ENCODE measurements at places on chromosomes 7 and 10. TPM values are rescaled to one million over a fixed set of nuclear protein-coding genes. Genes with fewer than 3 reads are reported as not detected.
A peak's percentile ranks its signal among the peaks of the same experiment; 100 is the strongest.

GRCh38 chr7:88311675-88312036 is 5.0 kb upstream of the STEAP4 start:
- H3K27ac ChIP-seq, result no peak overlapping the region
- H3K4me1 ChIP-seq, result peaks cover 1% of the 10 kb centered on the region
- no peaks in the 10 kb centered on the region for H3K36me3 ChIP-seq
- H3K4me3 ChIP-seq, result no peak overlapping the region
- peaks cover 24% of the 10 kb centered on the region for H3K27me3 ChIP-seq
- DNase-seq, result no peak

- H3K4me1 ChIP-seq, result peaks cover 54% of the 10 kb centered on the region
- peak overlapping the region; percentile 91 for H3K27ac ChIP-seq
- peaks cover 7% of the 10 kb centered on the region for H3K36me3 ChIP-seq
Measured at GRCh38 chr10:11403116-11403515, 208.3 kb downstream of the USP6NL start.

DNA sequence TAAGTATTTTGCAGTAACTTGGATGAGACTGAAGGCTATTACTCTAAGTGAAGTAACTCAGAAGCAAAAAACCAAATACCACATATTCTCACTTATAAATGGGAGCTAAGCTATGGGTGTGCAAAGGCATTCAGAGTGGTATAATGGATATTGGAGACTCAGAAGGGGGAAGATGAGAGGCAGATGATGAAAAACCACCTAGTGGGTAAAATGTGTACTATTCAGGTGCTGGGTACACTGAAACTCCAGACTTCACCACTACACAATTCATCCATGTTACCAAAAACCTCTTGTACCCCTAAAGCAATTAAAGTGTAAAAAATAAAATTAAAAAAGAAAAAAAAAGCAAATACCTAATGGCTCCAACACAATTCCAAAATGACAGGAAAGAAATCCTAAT is 351.7 kb downstream of the NXPH1 start:
- no peaks in the 10 kb centered on the region for H3K27me3 ChIP-seq
- no peak overlapping the region for H3K27ac ChIP-seq
- H3K36me3 ChIP-seq, result no peaks in the 10 kb centered on the region
- no peaks in the 10 kb centered on the region for H3K4me1 ChIP-seq

GRCh38 chr7:36207451-36208291 is 54.6 kb downstream of the EEPD1 start:
- H3K4me1 ChIP-seq, result peaks cover 25% of the 10 kb centered on the region
- H3K27me3 ChIP-seq, result no peaks in the 10 kb centered on the region
- no peak overlapping the region for H3K27ac ChIP-seq
- no peak overlapping the region for H3K4me3 ChIP-seq

DNA sequence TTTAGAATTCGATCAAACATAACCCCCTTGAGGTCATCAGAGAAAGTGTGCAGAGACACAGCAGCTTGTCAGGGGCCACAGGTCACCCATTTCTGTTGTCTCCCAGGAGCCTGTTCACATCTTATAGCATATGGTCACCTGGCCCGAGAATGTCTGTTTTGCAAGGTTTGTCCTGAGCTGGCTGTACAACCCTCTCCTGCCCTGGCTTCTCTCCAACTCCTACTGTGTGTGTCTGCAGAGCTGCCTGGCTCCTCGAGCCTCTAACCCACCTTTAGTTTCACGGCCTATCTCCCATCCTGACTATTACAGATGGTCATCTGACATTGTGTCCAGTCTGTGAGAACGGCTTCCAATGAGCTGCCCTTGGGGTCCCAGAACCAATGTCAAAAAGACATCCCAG is 683.4 kb downstream of the SDK1 start:
- no peak for DNase-seq
- H3K4me3 ChIP-seq, result no peak overlapping the region
- H3K27me3 ChIP-seq, result no peaks in the 10 kb centered on the region
- no peaks in the 10 kb centered on the region for H3K4me1 ChIP-seq
- no peaks in the 10 kb centered on the region for H3K36me3 ChIP-seq
- H3K27ac ChIP-seq, result no peak overlapping the region

DNA sequence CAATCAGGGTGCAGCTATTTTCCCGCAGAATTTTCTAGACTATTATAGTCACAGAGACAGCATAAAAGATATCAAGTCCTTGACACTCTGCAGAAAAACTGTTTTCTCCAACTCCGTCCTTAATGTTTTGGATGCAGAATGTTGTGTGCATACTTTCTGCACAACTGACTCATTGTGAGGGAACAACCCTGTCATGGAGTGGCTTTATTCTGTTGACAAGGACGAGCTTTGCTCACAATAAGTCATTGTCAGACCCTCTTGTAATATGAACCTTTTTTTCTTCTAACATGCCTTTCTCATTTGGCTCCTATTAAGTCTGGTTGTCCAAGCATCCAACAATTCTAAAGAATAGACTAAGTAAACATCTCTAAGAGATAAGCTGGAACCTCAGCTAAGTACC is 17.3 kb downstream of the ABCB4 start:
- DNase-seq, result no peak
- H3K27ac ChIP-seq, result no peak overlapping the region
- peaks cover 8% of the 10 kb centered on the region for H3K27me3 ChIP-seq
- no peaks in the 10 kb centered on the region for H3K4me1 ChIP-seq

The ODAD2 gene
- 0.40 TPM for total RNA-seq

The GJC3 gene
- total RNA-seq, result 0.47 TPM

DNA sequence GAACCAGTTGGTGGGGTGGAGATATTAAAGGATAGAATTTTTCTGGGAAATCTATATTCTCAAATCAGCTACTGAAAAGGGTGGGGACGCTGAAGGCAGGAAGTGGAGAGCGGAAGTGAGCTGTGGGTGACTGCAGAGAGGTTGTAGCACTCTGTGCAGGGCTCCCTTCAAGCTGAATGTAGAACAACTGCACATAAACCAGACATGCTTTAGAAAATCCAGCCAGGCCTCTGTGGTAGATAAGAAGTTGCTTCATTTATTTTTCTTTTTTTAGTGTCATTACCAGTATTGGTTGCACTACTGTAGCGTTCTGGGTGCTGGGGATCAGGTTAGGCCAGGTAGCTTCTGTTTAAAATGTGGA is 127.8 kb downstream of the CELF2 start:
- H3K27me3 ChIP-seq, result no peaks in the 10 kb centered on the region
- H3K27ac ChIP-seq, result peak overlapping the region; percentile 93
- peak overlapping the region; percentile 74 for H3K4me3 ChIP-seq
- peaks cover 86% of the 10 kb centered on the region for H3K4me1 ChIP-seq
- peak; percentile 79 for DNase-seq

The REEP3 gene
- 15.1 TPM for total RNA-seq

GRCh38 chr10:114795039-114795438 is 26.5 kb upstream of the FHIP2A start:
- no peak for DNase-seq
- no peaks in the 10 kb centered on the region for H3K4me1 ChIP-seq
- no peak overlapping the region for H3K27ac ChIP-seq
- H3K36me3 ChIP-seq, result no peaks in the 10 kb centered on the region
- H3K27me3 ChIP-seq, result no peaks in the 10 kb centered on the region

- peaks cover 23% of the 10 kb centered on the region for H3K4me1 ChIP-seq
- H3K36me3 ChIP-seq, result no peaks in the 10 kb centered on the region
- no peak overlapping the region for H3K4me3 ChIP-seq
Measured at GRCh38 chr7:143492043-143492471, 14.4 kb downstream of the TAS2R41 start.

The BICC1 gene
- total RNA-seq, result not detected

- H3K27ac ChIP-seq, result no peak overlapping the region
- H3K36me3 ChIP-seq, result no peaks in the 10 kb centered on the region
- H3K4me3 ChIP-seq, result no peak overlapping the region
- no peaks in the 10 kb centered on the region for H3K4me1 ChIP-seq
- peaks cover 4% of the 10 kb centered on the region for H3K27me3 ChIP-seq
Measured at GRCh38 chr7:45714521-45714820, 140.3 kb downstream of the ADCY1 start.

GRCh38 chr7:157668221-157668883 is 331.5 kb downstream of the DNAJB6 start:
- H3K4me1 ChIP-seq, result peaks cover 27% of the 10 kb centered on the region
- no peak overlapping the region for H3K4me3 ChIP-seq
- H3K27ac ChIP-seq, result no peak overlapping the region
- peaks cover 16% of the 10 kb centered on the region for H3K27me3 ChIP-seq
- no peaks in the 10 kb centered on the region for H3K36me3 ChIP-seq

- H3K27ac ChIP-seq, result no peak overlapping the region
- no peaks in the 10 kb centered on the region for H3K4me1 ChIP-seq
- no peaks in the 10 kb centered on the region for H3K27me3 ChIP-seq
- no peak overlapping the region for H3K4me3 ChIP-seq
- DNase-seq, result no peak
Measured at GRCh38 chr10:81109200-81109752, 571.6 kb downstream of the SH2D4B start.

DNA sequence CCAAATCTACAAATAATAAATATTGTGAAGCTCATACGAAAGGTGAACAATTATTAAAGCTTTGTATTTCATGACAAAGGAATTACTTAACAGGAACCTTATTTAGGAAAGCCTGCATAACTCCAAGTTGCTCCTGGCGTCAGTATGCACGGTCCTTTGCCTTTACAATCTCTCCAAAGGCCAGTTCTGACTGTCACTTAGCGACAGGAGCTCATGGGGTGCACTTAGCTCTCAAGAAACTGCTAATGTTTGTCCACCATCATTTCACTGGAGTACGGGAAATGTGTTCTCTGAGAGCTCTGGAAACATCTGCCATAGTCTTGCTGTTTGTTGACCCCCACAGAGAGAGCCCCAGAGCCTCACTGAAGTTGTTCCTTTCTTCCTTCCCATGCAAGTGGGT is 781.5 kb upstream of the POM121L12 start:
- H3K27me3 ChIP-seq, result no peaks in the 10 kb centered on the region
- H3K36me3 ChIP-seq, result no peaks in the 10 kb centered on the region
- H3K4me1 ChIP-seq, result no peaks in the 10 kb centered on the region
- DNase-seq, result no peak
- no peak overlapping the region for H3K4me3 ChIP-seq

- no peak for DNase-seq
- H3K4me1 ChIP-seq, result no peaks in the 10 kb centered on the region
- H3K27me3 ChIP-seq, result peaks cover 2% of the 10 kb centered on the region
- no peak overlapping the region for H3K27ac ChIP-seq
- H3K4me3 ChIP-seq, result no peak overlapping the region
Measured at GRCh38 chr7:158527915-158528502, 59.6 kb downstream of the PTPRN2 start.

The CROT gene
- 7.2 TPM for total RNA-seq

- H3K4me1 ChIP-seq, result peaks cover 30% of the 10 kb centered on the region
- H3K27ac ChIP-seq, result peak overlapping the region; percentile 77
- no peaks in the 10 kb centered on the region for H3K27me3 ChIP-seq
- peaks cover 25% of the 10 kb centered on the region for H3K36me3 ChIP-seq
- H3K4me3 ChIP-seq, result no peak overlapping the region
- DNase-seq, result peak; percentile 80
Measured at GRCh38 chr7:44072364-44073231, 7.2 kb upstream of the PGAM2 start.

DNA sequence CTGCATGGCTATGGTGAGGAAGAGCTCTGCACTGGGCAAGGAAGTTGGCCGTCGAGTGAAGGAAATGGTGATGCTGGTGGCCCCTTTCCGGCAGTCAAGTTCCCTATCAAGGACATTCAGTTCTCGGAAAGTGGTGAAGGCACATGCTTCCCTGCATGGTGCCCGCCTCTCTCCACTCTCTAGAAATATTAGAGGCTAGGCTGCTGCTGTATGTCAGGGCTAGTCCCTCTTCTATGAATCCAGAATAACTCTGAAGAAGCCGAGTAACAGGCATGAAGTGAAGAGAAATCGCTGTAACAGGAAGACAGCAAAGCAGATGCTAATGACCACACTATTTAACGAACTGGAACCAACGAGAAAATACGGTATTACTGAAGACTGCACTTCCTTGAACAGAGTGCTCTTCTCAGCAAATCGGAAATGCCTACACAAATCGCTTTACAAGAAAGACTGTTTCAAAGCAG is 5.4 kb downstream of the IDI1 start:
- peak; percentile 30 for DNase-seq
- peaks cover 57% of the 10 kb centered on the region for H3K36me3 ChIP-seq
- H3K27ac ChIP-seq, result peak overlapping the region; percentile 79
- H3K4me1 ChIP-seq, result peaks cover 39% of the 10 kb centered on the region

DNA sequence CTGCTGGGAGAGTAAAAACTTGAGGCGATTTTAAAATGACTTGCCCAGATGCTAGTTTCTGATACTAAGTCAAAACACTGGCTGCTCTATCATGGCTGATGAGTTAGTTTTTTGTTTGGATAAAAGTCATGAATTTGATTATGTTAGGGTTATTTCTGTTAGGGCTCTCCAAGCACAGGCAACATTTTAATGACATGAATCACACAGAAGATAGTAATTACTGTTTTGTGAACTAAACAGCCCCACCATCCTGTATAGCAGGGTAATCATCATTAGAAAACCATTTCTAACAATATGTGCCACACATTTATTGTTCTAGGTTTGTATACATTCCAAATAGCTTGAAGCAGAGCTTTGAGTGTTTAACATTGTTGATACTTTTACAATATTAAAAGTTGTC is 750.3 kb downstream of the ANKRD7 start:
- H3K27ac ChIP-seq, result no peak overlapping the region
- DNase-seq, result no peak
- no peaks in the 10 kb centered on the region for H3K36me3 ChIP-seq
- H3K4me3 ChIP-seq, result no peak overlapping the region
- H3K27me3 ChIP-seq, result no peaks in the 10 kb centered on the region
- H3K4me1 ChIP-seq, result no peaks in the 10 kb centered on the region

DNA sequence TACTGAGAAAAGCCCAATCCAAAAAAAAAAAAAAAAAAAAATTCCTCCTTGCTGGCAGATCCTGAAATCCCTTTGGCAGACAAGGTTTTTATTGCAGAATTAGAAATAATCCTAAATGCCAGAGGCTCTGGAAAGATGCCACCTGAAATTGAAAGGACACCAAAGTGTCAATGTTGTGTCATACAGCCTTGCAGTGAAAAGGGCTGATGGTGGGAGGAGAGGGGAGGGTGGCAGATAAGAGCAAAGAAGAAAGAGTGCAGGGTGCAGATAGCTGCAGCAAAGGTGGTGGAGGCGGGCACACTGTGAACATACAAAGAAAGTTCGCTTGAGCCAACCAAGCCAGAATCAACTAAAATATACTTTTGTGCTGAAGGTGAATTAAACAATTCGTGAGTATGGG is 8.2 kb upstream of the OPTN start:
- no peak for DNase-seq
- peaks cover 6% of the 10 kb centered on the region for H3K4me1 ChIP-seq
- H3K27ac ChIP-seq, result no peak overlapping the region
- no peak overlapping the region for H3K4me3 ChIP-seq
- H3K27me3 ChIP-seq, result peaks cover 4% of the 10 kb centered on the region

GRCh38 chr10:11886851-11887250 is 63.7 kb downstream of the PROSER2 start:
- no peaks in the 10 kb centered on the region for H3K27me3 ChIP-seq
- DNase-seq, result no peak

- no peak overlapping the region for H3K27ac ChIP-seq
- H3K4me3 ChIP-seq, result no peak overlapping the region
- no peaks in the 10 kb centered on the region for H3K4me1 ChIP-seq
- no peaks in the 10 kb centered on the region for H3K36me3 ChIP-seq
- no peak for DNase-seq
Measured at GRCh38 chr7:47332213-47332612, 249.7 kb downstream of the TNS3 start.

The LRCH4 gene
- total RNA-seq, result 77.7 TPM

The FEZF1 gene
- total RNA-seq, result not detected

GRCh38 chr7:128025380-128025779 is 5.9 kb downstream of the LRRC4 start:
- no peak overlapping the region for H3K4me3 ChIP-seq
- peaks cover 24% of the 10 kb centered on the region for H3K36me3 ChIP-seq
- no peak for DNase-seq
- no peaks in the 10 kb centered on the region for H3K27me3 ChIP-seq
- H3K4me1 ChIP-seq, result peaks cover 3% of the 10 kb centered on the region
- H3K27ac ChIP-seq, result no peak overlapping the region

- no peaks in the 10 kb centered on the region for H3K27me3 ChIP-seq
- H3K4me1 ChIP-seq, result peaks cover 13% of the 10 kb centered on the region
- no peak overlapping the region for H3K27ac ChIP-seq
- no peak overlapping the region for H3K4me3 ChIP-seq
Measured at GRCh38 chr10:114306116-114306973, 67.3 kb downstream of the VWA2 start.

All from activated CD8-positive, alpha-beta T cell treated with anti-CD3 and anti-CD28 coated beads for 36 hours (primary cell).